SK-N-DZ (cell line): ENCODE measurements at places on chromosomes 1 and 21.

DNA sequence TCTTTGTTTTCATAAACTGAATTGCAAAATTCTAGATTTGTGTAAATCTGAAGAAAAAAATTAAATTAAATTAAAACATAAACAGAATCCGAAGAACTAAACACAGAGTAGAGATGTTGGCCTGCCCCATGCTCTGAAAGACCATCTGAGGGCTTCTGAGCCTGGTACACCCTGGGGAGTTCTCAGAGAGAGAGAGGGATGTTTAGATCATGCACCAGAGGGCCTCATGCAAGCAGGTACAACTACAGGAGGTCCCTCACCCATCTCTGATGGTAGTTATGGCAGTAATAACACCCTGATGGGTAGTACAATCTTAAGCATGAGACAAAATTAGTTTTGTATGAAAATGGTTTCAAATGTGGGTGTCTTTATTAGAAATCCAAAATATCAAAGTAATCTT, 127.7 kb downstream of the TGFB2 start:
- no peak for DNase-seq

DNA sequence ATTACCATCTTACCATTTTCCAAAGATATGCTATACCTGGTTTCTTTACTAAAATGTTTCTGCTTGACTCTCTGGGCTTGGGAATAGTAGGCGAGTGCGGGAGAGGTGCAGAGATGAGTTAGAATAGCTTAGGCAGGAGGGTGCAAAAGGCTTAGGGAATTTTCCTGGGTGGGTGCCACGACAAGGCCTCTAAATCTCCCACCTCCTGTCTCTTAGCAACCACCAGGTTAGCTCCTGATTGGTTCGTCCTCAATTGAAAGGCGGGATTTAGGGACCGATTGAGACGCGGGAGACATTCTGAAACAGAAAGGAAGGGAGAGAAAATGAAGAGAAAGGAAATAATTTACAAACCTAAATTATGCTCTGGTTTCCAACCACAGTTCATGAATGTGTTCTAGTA, 3.1 kb downstream of the ACKR1 start:
- DNase-seq: no peak

DNA sequence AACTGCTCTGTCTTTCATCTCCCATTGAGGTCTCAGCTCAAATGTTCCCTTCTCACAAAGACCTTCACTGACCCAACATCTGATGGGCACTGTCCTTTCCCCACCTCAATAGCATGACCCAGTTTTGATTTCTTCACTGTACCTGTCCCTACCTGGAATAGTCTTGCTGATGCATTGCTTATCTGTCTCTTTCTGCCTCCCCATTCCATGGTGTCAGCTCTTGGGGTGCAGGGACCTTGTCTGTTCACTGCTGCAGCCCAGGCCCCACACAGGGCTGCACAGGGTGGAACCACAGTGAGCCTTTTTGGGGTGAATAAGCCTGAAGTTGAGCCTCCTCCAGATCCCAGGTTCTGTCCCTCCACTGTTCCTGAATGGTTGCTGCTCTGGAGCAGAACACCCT, 414.9 kb downstream of the PTPRU start:
- no peak for DNase-seq

- no peak for DNase-seq
Observed at GRCh38 chr1:150256198-150256553, 1.4 kb upstream of the CA14 start.

DNA sequence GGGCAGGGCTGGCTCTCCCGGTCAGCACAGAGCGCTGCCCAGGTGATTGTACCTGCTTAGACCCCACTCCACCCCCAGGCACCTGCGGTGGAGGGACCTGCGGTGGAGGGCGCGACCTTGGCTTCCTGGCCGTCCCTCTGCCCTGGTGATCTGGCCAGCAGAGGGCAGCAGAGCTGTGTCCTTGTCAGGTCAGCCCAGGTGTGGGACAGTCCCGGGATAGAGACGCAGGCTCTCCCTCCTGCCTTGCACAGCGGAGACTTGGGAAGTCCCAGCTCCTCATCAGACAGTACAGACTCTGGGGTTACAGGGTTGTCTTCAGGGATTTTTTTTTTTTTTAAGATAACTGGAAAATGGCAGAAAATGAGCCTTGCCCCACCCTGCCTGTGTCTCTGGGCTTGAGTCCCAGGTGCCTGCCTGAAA, 10.0 kb downstream of the SLX9 start:
- DNase-seq: peak; percentile 58
